ENCODE measurements at places on chromosomes 16 and 17.

DNA sequence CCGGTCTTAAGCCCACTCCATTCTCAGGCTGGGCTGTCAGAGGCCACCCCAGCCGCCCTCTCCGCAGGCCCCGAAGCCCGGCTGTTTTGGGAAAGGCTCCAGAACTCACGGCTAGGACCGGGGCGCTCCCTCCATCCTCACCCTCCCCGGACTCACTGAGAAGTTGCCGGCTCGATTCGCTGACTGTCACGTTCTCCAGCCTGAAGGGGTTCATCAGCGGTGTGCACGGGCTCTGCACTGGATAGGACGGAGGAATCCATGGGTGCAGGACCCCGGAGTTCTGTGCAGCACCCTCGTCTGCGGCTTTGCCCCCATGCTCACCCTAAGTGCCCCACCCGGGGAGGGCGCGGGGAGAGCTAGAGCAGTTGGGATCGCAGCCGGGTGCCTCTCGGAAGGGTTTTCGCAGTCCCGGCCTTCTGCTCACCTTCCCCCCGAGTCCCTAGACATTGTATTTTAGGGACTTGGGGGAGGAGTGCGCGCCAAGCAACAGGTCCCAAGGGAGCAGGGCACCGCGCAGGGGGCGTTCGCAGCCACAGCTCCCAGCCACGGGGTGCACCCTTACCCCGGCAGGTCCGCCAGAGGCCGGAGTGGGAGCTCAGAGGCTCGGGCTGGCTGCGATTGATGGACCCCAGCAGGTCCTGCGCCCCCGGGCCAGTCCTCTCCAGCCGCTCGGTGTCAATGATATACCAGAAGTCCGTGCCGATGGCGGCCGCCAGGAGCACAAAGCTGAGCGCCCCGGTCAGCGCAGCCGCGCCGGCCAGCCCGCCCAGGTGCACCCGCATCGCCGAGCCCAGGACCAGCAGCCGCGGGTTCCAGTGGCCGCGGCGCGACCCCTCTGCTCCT lies 1.0 kb downstream of the TMEM114 start:
- DNase-seq, result no peak

- DNase-seq, result no peak
Measured at GRCh38 chr17:63173903-63174302, 207.9 kb downstream of the TANC2 start.

DNA sequence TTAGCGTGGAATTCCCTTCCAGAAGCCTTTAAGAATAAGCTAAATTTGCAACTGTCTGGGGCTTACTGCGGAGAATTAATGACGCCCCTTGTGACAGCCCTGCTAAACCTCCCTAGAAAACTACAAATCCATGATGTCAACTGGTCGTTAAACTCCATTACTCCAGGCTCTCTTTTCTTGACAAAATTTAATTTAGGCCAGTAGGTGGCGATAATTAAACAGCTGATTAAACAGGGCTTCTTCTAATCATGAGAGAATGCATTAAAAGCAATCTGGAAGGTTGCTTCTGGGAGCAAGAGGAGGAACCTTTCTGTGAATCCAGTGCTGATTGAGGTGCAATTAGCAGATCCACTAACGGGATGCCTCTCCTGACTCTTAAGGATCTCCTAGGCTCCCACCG lies 8.1 kb upstream of the NLRP1 start:
- DNase-seq, result no peak

DNA sequence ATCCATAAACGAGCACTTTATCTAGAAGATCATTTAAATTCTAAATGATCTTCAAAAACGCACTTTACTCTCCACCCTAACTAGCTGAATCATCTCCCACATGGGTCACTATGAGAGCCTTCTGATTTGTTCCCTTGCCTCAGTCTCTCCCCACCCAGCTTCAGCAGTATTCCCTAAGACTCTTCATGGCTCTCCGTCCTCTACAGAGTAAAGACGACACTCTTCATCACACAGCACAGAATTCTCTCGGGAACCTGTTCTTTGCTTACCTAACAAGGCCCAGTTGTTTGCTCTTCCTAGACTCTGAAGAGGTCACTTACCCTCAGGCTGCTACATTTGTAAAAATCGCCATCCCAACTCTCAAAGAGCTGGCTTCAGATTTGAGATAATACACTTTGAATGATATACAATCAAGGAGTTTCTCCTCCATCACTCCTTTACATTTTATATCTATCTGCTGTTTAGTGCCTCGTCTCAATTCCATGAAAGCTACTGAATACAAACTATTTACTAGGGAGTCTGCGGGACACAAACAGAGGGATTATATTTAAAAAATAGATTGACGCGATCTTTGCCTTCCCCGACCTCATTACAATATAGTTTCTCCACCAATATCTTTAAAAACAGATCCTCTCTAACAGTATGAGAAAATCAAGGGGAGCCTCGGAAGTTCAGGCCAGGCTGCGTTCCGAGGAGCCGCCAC lies 511 bp upstream of the LIG3 start:
- DNase-seq, result no peak

- no peak for DNase-seq
Measured at GRCh38 chr17:39365242-39365641, 36.2 kb downstream of the FBXL20 start.

- DNase-seq, result no peak
Measured at GRCh38 chr17:80260791-80261158, at the start of gene RNF213. TSS of gene RNF213 (plus strand) at chr17:80260852. CDS start at chr17:80263682, 2,830 bp downstream.

GRCh38 chr16:50596762-50597450 lies 48.7 kb downstream of the NKD1 start:
- DNase-seq, result no peak

GRCh38 chr17:17091276-17091675 lies 49.0 kb downstream of the MPRIP start:
- no peak for DNase-seq
